IPS-NIHi11 (cell line): ENCODE measurements at places on chromosomes 6 and 20.

GRCh38 chr6:154123155-154123956 is 84.3 kb downstream of the OPRM1 start:
- DNase-seq = no peak

- DNase-seq = no peak
Measured at GRCh38 chr6:72857791-72858585, 236.1 kb downstream of the KCNQ5 start.

GRCh38 chr20:61803915-61804751 is 261.5 kb downstream of the TAF4 start:
- DNase-seq = no peak

DNA sequence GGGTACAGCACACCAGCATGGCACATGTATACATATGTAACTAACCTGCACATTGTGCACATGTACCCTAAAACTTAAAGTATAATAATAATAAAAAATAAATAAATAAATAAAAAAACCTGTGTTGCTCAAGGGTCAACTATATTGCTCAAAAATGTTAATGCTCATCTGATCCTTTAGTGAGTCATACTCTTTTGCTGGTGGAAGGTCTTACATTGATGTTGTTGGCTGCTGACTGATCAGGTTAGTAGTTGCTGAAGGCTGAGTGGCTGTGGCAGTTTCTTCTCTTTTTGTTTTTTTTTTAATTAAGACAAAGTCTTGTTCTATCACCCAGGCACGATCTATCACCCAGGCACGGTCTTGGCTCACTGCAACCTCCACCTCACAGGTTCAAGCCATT is 29.6 kb upstream of the SMIM26 start:
- DNase-seq = no peak

GRCh38 chr6:15938107-15938506 is 190.8 kb upstream of the MYLIP start:
- DNase-seq = no peak

DNA sequence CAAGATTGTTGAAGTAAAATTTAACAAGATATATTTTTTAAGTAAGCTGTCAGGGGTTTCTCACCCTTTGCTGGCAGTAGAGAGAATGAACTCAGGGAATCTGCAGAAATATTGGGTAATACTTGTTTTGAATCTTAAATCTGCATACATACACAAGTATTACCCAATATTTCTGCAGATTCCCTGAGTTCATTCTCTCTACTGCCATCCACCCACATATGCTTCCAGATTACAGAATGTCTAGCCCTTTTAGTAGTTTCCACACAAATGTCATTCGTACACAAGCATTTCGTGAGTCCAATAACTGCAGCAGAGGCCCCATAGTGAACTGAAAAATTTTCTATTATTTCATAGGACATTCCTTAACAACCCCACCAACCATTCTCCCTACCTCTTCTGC is 69.6 kb upstream of the TNFRSF21 start:
- no peak for DNase-seq

- DNase-seq = no peak
Measured at GRCh38 chr20:706366-706885, 30.8 kb upstream of the SCRT2 start.

DNA sequence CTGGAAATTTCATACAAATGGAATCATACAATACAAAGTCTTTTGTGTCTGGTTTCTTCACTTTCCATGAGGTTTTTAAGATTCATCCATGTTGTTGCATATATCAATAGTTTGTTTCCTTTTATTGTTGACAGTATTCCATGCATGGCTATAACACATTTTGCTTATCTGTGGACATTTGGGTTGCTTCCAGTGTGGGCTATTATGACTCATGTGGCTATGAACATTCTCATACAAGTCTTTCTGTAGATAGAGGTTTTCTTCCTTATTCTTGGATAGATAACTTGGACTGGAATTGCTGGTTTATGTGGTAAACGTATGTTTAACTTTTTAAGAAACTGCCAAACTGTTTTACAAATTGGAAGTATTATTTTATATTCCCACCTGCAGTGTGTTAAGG is 30.0 kb upstream of the KIF6 start:
- DNase-seq = no peak

- DNase-seq = no peak
Measured at GRCh38 chr6:13473768-13474165, 13.6 kb downstream of the GFOD1 start.

GRCh38 chr20:16714751-16715150 is 15.1 kb upstream of the SNRPB2 start:
- no peak for DNase-seq

GRCh38 chr6:14873101-14873500 is 372.8 kb upstream of the JARID2 start:
- no peak for DNase-seq

- no peak for DNase-seq
Measured at GRCh38 chr6:26575494-26575939, 21.2 kb upstream of the ABT1 start.

DNA sequence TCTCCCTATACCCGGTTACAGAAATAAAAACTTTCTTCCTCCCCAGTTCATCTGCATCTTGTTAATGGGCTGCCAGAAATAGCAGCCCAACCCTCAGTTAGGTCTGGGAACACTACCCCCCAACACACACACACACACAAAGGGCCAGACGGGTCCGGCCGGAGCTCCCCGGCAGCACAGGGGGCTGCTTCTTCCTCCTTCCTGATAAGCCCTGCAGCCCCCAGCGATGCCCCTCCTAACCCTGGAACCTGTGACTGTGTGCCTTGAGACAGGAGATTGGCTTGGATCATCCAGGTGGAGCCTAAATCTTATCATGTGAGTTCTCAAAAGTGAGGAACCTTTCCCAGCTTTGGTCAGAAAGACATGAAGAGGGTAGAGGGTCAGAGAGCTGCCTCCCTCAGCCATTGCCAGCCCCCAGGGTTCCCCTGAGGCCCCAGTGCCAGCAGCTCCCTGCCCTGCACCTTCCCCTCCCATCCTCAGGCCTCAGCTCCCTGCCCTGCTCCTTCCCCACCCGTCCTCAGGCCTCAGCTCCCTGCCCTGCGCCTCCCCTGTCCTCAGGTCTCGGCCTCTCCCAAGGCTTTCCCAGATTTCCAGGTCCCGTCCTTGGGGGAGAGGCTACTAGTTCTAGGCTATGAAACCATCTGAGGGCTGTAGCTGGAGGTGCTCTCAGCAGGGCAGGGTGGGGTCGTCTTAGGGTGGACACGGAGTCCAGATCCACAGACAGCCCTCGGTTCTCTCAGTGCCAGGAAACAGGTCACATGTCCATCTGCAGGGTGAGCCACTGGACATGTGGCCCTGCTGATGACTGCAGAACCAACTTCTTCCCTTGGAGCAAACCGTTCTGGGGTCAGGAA is 34.5 kb upstream of the CST7 start:
- no peak for DNase-seq

DNA sequence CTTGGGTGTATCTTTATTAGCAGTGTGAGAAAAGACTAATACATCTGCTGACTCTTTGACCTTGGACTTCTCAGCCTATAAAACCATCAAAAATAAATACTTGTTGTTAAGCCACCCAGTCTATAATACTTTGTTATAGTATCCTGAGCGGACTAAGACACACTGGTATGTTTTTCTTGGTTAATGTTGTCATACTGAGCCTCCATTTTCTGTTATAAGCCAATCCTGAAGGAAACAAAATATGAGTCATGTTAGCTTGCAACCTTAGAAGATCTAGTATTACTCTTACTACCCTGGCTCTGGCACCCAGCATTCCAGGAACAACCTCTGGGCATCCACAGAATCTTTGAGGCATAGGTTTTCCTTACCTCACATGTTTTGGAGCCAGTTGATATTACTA is 307.2 kb downstream of the FRK start:
- DNase-seq = no peak

DNA sequence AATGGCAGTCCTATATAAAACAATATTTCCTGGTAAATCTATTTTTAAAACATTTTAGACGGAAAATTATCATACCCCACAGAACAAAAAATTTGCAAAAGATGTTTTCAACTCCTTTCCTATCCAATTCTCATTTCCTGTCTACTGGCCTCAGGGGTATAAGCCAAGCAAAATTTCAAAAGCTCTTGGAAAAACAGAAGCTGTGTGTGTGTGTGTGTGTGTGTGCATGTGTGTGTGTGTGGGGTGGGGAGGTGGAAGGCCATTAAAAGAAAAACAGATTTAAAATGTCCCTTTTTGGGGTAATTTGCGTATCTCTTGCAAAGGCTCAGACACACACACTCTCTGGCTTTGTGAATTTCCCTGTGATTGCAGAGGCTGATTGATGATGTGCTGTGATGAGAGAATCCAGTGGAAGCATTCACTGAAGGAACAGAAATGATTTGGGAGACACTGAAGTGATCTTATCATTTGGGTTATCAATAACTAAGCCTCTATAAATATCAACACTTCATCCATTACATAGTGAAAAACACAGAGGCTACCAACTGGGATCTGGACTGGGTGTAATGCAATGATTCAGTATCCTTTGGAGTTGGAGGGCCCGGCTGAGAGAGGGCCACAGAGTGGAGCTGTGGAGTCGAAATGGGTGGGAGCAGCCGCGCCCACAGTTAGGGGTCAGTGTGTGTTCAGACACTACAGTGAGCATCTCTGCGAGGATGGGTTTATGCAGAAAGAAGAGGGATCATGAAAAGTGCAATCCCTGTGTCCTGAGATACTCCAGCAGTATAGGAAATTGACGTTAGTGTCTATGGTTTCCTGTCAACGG is 106.8 kb upstream of the PREP start:
- peak; percentile 40 for DNase-seq

DNA sequence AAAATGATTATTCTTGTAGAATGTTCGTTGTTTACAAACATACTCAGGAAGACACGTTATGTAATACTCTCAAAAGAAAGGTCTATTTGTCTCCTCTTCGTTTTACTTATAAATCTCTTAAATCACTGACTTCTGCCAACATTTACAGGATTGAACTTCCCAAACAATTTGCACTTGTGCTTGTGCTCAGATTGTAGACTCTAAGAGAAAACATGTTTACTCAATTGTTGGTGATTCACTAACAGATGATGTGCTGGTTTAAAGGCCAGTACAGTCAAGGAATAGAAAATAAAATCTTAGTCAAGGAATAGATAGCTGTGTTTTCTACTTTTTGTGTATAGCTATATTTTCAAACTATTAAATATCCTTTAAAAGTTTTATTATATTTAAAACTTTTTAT is 172.8 kb downstream of the GJA1 start:
- no peak for DNase-seq

DNA sequence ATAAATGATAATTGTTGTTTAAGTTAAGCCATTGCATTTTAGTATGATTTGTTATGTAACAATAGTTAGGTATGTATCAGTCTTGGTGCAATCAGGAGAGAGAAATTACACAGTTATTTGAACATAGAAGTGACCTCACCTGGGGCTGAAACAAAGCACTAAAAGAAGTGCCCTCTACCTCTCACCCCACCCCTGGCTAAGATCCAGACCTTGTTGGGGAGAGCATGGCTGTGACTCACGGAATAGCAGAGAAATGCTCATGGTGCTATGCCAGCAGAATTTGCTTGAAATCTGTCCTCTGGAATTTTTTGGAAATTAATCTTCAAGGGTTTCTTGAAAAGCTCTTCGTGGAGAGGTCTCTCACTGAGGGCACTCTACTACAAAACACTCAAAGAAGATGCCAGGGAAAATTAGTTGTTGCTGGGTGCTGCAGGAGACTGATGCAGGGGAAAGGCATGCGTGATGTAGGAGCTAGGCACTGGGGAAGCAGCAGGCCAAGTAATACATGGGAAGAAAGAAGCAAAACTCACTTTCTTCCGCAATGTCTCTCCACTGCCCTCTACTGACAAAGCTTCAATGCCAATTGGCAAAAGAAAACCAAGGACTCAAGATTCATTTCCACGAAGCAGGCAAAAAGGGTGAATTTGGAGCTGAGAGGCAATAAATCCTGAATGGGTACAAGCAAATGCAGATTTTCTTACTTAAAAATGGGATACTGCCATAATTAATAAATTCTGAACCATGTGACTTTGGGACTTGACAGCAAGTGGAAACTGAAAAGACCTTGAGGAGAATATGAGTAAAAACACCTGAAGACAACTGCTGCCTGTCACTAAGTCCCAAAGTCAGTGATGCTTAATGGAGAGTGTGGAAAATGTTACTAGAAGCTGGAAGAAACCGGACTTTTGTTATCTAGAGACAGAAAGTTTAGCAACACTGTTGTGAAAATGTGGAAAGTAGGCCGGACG is 136.3 kb upstream of the ZNF184 start:
- DNase-seq = peak; percentile 54

DNA sequence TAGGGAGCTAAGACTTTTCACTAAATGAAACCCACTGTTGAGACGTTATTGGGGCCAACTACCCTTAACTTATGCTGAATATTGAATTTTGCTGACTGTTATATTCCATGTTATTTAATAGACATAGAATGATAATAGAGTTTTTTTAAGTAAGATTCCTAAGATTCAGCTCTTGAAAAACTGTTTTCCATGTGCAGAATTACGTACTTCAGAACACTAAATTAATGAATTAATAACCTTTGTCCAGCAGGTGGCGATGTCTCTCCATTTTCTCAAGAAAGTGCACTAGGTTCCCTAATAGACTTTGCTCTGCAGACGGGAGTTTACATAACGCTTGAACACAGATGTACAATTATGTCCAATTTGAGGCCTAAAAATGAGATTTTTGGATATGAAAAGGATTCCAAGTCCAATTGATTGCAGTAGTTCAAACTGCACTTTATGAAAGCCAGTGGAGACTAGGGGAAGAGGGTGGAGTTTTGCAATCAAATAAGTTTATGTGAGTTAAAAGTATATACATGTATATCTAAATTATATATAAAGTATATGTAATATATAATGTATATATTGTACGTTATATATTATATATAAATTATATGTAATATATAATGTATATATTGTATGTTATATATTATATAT is 282.1 kb downstream of the UST start:
- peak; percentile 60 for DNase-seq

DNA sequence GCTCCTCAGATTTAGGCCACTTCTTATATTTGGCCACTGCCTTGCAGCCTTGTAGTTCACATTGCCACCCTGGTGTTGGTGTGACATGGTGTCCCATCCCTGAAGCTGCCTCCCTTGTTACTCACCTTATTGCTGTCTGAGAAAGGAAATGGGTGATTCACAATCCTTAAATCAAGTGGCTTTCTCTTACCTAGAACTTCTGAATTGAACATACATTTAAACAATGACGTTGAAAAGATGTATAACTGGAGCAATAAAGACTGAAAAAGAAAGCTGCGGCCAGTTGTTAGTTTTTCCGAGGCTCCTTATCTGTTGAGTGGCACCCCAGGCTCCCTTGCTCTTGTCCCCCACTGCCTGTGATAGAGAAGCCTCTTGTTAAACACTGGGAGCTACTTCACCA is 28.8 kb upstream of the GNRH2 start:
- no peak for DNase-seq

DNA sequence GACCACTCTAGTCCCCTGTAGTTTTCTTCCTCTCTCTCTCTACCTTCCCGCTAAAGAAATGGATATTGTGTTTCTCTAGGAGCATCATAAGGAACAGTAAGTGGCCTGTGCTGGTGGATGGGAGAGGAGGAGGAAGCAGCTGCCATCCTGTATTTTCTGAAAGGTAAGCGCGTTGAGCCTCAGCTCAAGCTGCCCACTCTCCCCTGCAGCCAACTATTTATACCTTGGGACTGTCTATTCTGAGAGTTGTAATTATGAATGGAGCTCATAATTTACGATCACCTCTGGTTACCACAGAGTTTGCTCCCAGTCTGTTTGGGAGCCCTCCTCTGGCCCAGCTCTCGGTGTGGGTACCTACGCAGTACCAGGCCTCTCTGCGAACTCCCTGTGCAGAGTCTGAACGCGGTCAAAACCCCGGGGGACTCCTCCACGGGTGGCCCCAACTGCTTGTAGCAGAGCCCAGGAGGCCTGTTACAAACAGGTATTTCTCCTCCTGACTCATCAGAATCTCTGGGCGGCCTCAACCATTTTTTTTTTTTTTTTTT is 285.4 kb downstream of the SMOC2 start:
- no peak for DNase-seq
